ENCODE measurements at places on chromosomes 16 and 17. TPM values are rescaled to one million over a fixed set of nuclear protein-coding genes. Genes with fewer than 3 reads are reported as not detected.

DNA sequence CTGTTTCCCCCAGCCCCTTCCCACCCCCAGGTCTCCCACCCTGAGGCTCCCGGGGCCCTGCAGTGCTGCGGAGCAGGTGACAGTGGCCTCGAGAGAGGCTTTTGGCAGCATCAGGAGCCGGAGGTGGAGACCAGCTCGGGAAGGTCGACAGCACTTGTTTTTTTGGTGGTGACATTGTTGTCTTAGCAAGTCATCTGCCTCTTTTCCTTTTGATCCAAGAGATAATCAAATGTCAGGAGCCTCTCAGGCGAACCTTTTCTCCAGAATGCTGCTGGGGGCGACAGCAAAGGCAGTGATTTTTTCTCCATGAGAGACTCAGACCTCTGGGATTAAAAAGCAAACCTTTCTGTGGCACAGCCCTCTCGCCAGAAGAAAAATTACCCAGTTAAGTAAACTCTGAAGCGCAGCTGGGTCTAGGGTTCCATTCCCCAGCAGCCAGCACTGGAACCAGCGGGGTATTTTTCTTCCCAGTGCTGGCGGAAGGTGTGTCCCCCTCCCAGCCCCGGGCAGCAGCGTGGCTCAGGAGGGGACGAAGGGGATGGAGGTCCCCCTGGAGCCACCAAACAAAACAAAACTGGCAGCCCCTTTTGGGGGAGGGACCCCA, 37.2 kb downstream of the GRIN2C start:
- DNase-seq = no peak

DNA sequence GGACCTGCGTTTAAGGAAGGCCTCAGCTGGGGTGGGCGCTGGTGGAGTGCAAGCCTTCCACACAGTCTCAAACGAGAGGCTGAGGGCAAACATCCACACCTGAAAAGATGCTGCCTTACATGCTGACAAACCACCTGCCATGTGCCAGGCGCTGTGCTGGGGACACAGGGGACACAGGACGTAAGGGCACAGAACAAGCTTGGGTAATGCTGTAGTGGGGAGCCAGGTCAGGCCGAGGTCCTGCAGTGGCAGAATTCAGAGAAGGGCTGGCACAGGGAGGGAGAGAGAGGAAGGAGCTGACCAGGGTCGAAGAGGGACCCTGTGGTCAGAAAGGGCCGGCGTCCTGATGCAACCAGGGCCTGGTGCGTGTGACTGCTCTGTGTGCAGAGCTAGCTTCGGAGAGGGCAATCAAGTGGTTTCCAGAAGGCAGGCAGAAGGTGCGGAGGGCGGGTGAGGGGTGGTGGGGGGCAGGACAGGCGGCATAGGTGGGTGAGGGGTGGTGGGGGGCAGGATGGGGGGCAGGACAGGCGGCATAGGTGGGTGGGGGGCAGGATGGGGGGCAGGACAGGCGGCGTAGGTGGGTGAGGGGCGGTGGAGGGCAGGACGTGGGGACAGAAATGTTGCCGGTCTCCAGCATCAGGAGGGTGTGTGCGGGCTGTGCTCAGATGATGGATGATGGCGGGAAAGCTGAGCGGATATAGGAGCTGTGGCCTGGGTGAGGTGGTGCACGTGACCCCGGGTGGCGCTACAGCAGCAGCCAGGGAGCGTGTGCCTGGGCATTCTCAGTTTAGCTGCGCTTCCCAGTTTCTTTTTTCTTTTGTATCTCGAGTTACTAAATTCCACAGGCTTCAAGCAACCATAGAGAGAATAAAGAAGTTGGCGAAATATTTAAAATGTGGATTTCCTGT, 18.8 kb downstream of the TELO2 start:
- DNase-seq = no peak

CHST4 gene
- 0.28 TPM for total RNA-seq

DNA sequence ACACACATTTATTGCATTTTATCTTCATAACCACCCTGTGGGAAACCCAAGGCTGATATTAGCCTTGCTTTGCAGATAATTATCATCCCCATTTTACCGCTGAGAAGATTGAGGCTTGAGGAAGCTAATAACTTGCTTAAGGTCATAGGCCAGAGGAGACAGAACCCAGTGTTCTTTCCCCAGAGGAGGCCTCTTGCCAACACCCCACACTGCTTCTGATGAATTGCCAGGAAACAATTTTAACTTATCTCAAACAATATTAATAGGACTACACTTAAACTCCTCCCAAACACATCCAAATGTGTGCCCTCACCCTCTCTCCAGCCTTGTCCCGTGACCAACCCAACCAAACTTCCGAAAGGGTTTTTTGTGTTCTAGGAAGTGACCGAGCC, 2.1 kb upstream of the SPG7 start:
- peak; percentile 17 for DNase-seq

GRCh38 chr17:37051833-37052232, 103.1 kb downstream of the AATF start:
- DNase-seq = no peak

GRCh38 chr16:181565-182021, 1.3 kb downstream of the HBQ1 start:
- DNase-seq = no peak

DNA sequence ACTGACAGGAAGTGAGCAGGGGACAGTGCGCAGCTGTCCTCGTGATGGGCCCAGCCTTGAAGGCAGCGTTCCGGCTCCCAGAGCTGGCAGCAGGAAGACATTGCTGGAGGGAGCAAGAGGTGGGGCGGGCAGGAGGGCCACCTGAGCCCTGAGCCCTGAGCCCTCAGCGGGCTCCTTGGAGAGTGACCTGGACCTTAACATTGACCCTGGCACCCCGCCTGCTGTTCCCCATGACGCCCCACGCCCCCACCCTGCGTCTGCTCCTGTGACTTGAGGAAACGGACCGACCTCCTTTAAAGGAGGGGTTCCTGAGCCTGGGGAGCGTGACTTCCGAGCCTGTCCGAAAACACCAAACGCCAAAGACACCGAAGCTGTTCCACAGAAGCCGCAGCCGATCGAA, 25.1 kb upstream of the ENPP7 start:
- no peak for DNase-seq

- peak; percentile 77 for DNase-seq
Observed at GRCh38 chr17:75105126-75106080, 4.4 kb upstream of the ARMC7 start.

GRCh38 chr17:35778641-35779196, 16.7 kb downstream of the MMP28 start:
- no peak for DNase-seq

GRCh38 chr16:58293449-58293848, 1.4 kb downstream of the PRSS54 start:
- DNase-seq = no peak

DNA sequence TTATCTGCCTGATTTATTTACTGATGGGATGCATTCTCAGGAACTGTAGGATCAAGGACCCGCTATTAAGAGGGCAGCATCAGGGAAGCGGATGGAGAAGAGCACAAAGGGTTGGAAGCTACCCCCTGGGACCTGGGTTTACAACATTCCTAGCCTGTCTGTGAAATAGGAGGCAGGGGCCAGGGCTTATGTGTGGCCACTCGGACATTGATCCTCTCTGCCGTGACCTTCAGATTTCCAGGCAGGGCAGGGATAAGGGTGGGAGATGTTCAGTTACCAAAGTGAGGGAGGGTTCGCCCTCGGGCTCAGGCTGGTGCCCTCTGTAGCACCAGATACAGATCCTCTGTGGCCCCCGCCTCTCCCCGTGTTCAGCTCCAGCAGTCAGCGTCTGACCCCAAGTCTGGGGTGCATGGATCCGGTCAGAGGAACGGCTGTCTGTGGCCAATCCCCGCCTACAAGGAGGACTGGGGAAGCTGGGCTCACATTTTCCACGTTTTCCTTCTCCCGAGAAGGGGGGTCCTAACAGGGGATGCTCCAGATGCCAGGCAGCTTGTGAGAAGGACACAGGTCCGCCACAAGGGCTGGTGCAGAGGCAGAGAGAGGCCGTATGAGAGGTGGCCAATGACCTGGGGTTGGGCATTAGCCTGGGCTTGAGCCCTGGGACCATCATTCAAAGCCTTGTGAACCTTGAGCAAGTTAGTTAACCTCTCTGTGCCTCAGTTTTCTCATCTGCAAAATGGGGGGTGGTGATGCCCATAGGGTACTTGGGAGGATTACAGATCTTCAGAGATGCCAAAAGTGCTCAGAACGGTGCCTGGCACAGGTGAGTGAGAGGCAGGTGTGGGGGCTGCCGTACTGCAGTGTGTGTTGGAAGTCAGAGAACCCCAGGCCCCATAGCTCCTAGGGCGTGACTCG, 48.3 kb downstream of the ATP2C2 start:
- no peak for DNase-seq

DNA sequence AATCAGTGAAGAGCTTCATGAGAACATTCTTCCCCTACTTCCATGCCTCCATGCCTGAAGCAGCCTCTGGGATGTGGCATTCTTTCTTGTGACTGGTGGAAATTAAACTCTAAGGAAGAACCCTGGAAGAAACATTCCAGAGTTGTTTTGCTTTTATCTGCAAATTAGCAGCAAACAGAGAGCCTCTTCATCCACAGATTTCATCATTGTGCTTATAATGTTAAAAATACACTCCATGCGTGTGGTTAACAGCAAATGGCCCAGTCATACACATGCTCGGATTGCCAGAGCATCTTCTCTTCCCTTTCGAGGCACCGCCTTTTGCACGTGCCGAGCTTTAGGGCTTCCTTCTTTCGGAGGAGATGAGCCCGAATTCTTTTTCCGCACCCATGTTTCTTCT, 411.3 kb downstream of the SNX29 start:
- no peak for DNase-seq

TNFRSF17 gene
- 38.8 TPM for total RNA-seq

Measured in OCI-LY7 (cell line).